ENCODE measurements at places on chromosomes 12 and 14. TPM values are rescaled to one million over a fixed set of nuclear protein-coding genes. Genes with fewer than 3 reads are reported as not detected.

- H3K27me3 ChIP-seq: no peaks in the 10 kb centered on the region
- no peak for DNase-seq
- H3K4me1 ChIP-seq: no peaks in the 10 kb centered on the region
- H3K27ac ChIP-seq: no peak overlapping the region
- H3K36me3 ChIP-seq: no peaks in the 10 kb centered on the region
Measured at GRCh38 chr14:94770251-94770749, 387 bp upstream of the GSC start.

DNA sequence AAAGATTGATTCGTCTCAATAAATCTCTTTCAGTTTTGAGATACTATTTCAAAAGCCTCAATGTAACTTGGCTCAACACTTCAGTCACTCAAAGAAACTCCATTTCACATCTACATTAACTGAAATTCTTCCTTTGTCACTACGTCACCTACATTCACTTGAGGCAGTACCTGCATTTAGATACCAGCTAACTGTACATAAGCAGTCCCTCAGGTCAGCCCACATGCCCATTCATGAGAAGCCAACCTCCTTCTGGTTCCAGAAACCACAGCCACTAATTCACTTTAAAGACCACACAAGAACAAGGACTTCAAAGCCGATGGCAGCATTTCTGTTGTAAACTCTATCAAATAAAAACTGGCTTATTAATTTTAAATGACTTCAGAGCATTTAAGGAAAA, 43.0 kb downstream of the SETD3 start:
- no peaks in the 10 kb centered on the region for H3K27me3 ChIP-seq
- no peak for DNase-seq
- H3K4me3 ChIP-seq: no peak overlapping the region
- H3K27ac ChIP-seq: no peak overlapping the region

- H3K27ac ChIP-seq: no peak overlapping the region
- no peaks in the 10 kb centered on the region for H3K4me1 ChIP-seq
- DNase-seq: no peak
- H3K4me3 ChIP-seq: no peak overlapping the region
Measured at GRCh38 chr14:47191700-47192099, 483.7 kb downstream of the MDGA2 start.

DNA sequence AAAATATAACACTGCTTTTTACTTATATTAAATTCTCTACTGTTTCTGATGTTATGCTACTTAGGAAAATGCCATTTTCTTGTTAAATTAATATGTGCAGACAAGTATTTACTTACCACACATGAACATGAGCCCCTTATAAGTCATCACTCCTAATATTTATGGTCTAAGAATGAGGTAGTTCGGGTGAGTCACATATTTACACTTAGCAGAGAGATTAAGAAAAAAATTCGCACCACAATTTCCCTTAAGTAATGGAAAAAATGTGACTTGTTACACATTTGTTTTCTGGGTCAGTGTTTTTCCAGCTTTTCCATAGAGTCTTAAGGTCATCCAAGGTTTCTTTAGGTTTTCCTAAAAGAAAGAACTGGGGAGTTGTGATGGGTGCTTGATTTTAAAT, 68.3 kb downstream of the RERG start:
- H3K36me3 ChIP-seq: no peaks in the 10 kb centered on the region
- no peak for DNase-seq
- H3K4me1 ChIP-seq: peaks cover 4% of the 10 kb centered on the region
- H3K27ac ChIP-seq: no peak overlapping the region
- H3K4me3 ChIP-seq: no peak overlapping the region

Gene CMA1
- not detected for total RNA-seq

DNA sequence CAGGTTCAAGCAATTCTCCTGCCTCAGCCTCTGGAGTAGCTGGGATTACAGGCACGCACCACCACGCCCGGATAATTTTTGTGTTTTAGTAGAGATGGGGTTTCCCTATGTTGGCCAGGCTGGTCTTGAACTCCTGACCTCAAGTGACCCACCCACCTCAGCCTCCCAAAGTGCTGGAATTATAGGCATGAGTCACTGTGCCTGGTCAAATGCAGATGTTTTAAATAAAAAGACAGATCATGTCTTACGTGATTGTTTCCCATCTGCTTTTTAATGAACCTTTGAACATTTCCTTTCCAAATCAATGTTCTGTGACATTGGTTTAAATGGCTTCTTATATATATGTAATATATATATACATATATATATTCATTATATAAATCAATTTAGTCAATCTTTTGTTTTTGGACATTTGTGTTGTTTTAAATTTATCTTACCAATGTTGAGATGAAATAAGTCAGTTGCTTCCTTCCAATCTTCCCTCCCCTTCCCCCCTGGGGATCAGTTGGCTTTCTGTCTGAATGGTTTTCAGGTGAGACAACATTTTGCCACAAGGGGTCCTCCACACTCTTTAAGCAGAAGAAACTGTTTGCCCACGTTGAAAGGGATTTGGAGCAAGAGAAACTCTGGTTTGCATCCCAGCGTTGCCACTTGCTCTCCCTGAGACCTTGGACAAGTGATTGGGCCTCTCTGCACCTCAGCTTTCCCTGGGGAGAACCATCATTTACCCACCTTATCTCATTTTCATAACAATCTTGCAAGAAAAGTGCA, 47.6 kb upstream of the RBM19 start:
- no peak overlapping the region for H3K27ac ChIP-seq
- no peaks in the 10 kb centered on the region for H3K36me3 ChIP-seq
- DNase-seq: peak; percentile 69

DNA sequence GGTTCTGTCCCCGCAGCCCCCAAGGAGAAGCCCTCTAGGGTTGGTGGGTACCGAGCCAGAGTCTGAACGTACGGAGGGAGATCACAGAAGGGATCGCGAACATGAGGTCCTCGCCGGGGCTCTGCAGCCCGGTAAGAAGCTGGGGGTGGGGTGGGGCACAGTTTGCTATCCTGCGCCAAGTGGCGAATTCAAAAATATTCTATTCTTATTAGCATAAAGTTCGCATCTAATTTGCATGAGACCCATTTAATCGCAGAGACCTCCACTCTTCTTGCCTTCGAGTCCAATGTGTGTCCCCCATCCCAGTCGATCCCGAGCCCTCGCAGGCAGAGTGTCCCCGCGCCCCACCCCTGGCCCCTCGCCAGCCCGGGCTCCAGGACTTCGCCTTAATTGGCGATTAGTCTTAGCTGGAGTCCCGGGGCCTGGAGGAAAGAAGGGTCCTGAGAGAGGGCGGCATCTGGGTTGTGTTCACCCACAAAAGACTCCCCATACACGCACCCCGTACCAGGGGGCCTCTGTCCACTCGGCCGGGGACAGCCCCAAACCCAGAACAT, 604 bp upstream of the ARHGEF25 start:
- H3K36me3 ChIP-seq: no peaks in the 10 kb centered on the region
- no peaks in the 10 kb centered on the region for H3K27me3 ChIP-seq
- no peak overlapping the region for H3K27ac ChIP-seq
- H3K4me3 ChIP-seq: no peak overlapping the region

GRCh38 chr12:61043838-61044237, 1216.4 kb upstream of the USP15 start:
- H3K4me1 ChIP-seq: no peaks in the 10 kb centered on the region
- no peak overlapping the region for H3K27ac ChIP-seq
- no peaks in the 10 kb centered on the region for H3K36me3 ChIP-seq

DNA sequence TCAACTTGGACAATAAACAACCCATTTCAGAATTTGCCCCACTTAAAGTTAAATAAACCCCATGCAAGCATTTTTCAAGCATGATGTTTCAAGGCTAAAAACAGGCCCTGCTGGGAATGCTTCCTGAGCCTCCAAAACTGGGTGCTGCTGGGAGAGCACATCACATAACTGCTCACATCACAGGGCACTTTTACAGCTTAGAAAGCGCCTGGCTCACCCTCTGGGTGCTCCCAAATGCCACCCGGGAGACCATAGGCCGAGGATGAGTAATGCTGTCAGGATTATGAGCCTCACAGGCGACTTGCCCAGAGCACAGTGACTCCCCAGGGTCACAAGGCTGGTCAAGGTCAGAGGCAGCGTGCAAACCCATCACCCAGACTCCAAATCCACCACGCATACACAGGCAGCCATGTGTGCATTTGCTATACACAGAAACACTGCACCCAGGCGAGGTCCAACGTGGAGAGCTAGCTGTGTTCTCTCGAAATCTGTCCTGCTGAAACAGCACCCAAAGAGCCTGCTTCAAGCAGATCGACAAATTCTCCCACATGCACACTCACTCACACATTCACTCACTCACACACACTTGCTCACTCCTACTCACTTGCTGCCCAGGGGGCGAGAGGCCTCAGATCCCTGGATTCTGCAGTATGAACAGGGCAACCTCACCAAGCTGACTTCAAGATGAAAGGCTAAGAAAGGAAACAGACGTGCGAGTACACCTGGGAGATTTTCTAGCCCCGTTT, 58.7 kb downstream of the ITPK1 start:
- no peaks in the 10 kb centered on the region for H3K36me3 ChIP-seq
- no peaks in the 10 kb centered on the region for H3K27me3 ChIP-seq
- no peak overlapping the region for H3K27ac ChIP-seq

All from Karpas-422 (cell line).